Fibroblast of lung (primary cell): ENCODE measurements at places on chromosomes 6 and 20. TPM values are rescaled to one million over a fixed set of nuclear protein-coding genes. Genes with fewer than 3 reads are reported as not detected.
A peak's percentile ranks its signal among the peaks of the same experiment; 100 is the strongest.

Gene IL17A
- total RNA-seq: not detected in 2 replicates

Gene CDSN
- total RNA-seq: not detected in 2 replicates

Gene PHF1
- 24.4 and 28.9 TPM in 2 replicates for total RNA-seq

Gene GSTA3
- not detected in 2 replicates for total RNA-seq

DNA sequence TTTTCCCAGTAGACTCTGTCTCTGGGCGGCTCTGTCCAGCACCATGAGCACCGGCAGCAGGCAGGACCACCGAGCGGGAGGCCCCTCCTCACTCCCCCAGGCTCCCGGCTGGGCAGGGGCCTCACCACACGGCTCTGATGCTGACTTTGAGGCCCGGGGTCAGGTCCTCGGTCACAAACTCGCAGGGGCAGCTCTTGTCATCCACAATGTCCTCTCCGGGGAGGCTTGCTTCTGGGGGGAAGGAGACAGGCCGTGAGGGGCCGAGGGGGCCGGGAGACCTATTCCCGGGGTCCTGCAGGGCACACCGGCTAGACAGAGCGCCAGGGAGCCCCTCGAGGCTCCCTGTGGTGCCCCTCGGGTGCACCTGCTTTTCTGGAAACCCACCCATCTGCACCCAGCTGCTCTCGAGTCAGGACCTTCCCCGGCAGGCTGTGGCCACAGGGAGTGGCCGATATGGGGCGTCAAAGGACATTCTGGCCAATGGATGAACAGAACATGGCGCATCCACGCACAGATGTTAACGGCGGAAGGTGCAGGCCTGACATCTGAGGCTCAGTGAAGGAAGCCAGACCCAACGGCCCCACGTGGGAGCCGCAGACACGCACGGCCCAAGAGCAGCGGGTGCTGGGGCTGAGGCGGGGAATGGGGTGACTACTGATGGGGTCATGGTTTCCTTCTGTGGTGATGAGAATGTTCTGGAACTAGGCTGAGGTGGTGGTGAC is 53.0 kb upstream of the CHRNA4 start:
- no peak for DNase-seq

- no peak for DNase-seq
Measured at GRCh38 chr6:157434349-157435033, 53.5 kb downstream of the ZDHHC14 start.

DNA sequence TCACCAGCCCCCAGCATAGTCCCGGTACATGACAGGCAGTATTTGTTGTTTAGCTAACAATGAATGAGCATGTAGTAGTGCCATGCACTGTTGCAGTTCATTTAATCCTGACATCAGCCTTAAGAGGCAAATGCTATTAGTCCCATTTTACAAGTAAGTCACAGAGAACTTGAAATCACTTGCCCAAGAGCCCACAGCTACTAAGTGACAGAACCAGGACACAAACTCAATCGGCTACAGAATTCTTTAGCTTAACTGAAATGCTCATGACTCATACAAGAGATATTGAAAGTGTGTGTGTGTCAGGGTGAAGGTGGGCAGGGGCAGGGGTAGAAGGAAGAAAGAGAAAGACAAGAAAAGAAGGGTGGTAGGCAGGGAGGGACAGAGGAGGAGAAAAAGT is 52.7 kb downstream of the UNC5CL start:
- DNase-seq: no peak

DNA sequence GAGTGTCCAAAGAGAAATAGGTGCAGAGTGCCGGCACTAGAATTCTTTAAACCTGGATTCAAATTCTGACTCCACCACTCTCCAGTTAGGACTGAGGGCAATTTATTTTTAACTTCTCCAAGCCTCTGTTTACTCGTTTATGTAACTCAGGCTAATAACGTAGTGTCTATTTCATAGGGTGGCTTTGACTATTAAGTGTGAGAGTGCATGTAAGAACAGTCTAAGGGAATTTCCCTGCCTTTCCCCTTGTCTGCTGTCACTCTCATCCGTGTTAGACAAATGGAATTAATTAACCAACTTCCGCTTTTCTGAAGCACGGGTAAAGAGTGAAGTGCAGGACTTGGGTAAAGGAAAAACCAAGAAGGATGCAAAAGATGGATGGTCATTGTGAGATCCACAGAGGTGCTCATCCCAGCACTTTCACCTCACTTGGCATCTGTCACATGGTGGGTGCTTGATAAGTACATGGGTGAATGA is 4.1 kb upstream of the ZKSCAN8 start:
- peak; percentile 29 for DNase-seq

DNA sequence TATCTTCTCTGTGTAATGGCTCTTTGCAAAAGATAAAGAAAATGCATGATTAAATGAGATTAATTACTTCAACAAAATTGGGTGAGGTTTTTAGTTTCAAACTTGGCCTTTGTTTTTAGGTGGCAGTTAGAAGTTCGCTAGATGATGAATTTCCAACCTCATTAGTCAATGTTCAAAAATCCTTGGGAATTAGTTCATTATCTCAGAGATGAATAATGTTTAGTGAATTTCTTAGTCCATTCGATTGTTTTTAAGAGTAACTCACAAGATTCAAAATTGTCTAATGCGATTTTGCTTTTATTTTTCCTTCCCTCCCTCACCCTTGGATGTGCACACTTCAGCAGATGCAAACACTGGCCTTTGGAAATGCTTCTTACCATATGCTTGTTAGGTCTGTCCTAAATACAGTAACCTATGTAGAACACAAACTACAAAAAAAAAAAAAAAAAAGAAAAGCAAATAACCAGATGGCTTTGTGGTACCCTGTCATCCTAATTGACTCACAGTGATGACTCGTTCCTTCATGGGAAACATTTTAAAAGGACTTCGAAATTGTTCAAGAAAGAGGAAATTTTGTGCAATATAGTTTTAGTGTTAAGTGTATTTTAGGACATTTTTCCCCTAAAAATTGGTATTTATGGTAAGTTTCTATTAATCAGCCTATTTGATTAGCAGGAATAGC is 66.7 kb downstream of the FAM229B start:
- peak; percentile 62 for DNase-seq

DNA sequence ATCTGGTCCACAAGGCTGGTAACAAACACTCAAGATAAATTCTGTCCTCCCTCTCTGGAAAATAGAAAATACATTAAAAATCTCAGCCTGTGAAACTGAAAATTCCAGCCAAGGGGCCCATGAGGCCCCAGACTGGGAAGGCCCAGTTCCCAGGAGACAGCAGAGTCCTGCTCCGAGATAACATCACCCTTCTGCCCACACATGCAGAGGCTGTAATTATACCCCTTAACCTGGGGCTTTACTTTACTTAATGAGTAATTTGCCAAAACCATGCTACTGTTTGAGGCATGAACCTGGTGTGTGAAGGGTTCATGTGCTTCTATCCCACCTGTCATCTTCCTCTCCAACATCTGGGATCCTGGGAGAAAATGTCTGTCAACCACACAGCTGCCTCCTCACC is 398.9 kb upstream of the SULF2 start:
- no peak for DNase-seq

DNA sequence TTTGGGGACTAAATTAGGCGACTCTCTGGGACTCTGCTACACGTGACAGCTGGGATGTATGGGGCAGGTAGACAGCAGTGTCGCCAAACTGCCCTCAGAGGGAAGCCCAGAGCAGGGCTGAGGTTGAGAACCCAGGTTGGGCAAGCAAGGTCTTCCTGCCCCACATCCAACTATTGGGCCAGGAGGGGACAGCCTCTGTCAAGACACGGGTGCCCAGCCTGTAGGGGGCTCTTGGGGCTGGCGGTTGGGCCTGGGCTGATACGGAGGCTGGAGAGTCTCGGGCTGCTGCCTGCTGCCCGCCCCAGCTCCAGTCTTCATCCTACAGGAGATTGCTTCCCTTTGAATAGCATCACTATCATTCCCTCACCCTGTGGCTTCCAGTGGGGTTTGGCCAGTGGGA is 33.3 kb downstream of the CPNE5 start:
- DNase-seq: no peak

- DNase-seq: no peak
Measured at GRCh38 chr20:44981736-44982406, 15.6 kb downstream of the STK4 start.

DNA sequence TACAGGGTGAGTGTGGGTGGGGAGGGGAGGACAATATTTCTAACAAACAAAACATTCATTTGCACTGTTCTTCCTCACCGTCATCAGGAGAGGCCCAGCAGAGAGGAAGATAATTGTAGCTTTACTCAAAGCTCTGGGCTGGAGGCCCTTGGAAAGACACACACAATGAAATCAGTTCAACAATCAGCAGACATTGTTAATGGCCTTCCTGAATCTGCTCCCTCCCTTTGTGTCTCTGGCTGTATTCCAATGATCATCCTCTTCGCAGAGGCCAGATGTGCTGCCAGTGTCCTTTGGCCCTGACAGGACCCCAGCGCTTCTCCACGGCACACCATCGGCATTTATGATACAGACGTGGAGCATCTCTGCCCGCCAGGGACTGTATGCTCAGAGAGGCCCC is 44.6 kb upstream of the LRFN2 start:
- DNase-seq: no peak

GRCh38 chr6:26311012-26311384 is 54.0 kb upstream of the BTN3A2 start:
- DNase-seq: peak; percentile 60

DNA sequence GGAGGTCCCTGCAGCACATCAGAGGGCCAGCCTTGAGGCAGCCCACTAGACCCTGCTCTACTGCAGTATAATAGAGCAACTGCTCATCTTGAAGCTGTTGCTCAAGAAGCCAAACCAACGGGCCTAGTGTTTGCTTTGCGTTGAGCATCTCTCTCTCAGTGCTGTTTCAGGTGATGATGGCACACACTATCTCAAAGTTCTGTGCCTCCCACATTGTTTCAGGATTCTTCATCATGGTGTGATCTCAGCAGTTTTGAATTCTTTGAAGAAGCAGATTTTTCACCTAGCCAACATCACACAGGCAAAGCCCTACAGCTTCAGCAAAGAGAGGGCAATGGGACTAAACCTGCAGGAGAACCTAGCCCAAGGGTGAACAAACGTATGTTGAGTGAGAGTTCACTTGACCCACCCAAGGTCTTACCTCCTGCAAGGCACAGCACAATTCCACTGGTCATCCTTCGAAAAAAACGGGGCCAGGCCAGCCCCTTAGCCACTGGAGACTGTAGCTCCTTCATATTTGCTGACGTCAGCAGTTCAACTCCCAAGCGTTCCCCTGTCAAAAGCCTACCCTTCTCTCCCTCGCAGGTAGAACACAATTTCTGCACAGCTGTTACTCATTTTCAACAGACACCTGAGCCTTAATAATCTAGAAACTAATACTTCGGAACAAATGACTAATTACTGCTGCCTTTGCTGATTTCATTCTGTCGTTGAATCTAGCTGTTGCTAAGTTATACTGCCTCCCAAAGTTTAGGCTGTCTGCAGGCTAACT is 15.8 kb downstream of the MYB start:
- DNase-seq: no peak

- DNase-seq: peak; percentile 27
Measured at GRCh38 chr6:101114703-101115102, 233.6 kb upstream of the ASCC3 start.

GRCh38 chr6:155578251-155578650 is 122.6 kb upstream of the NOX3 start:
- DNase-seq: peak; percentile 10

DNA sequence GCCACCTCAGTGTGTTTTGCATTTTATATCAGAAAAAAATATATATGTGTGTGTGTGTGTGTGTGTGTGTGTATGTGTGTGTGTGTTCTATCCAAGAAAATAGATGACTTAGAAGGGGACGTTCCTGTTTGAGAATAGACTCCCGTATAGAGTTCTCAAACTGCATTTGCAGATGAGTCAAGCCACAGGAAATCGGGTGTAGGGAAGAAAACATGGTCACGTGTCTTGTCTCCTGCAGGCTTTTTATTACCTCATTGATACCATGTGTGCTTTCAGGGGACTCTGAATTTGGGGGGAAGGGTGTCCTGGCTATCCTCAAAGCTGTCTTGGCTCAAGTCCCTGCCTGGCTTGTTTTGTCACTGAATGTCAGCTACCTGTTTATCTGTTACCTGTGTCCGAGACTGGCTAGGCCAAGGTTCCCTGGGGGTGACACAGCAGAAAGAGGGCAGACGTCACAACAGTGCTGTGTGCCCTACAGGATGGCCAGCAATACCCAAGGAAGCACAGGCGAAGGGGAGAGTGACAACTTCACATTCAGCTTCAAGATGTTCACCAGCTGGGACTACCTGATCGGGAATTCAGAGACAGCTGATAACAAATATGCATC is 55.7 kb upstream of the NOP56 start:
- no peak for DNase-seq

DNA sequence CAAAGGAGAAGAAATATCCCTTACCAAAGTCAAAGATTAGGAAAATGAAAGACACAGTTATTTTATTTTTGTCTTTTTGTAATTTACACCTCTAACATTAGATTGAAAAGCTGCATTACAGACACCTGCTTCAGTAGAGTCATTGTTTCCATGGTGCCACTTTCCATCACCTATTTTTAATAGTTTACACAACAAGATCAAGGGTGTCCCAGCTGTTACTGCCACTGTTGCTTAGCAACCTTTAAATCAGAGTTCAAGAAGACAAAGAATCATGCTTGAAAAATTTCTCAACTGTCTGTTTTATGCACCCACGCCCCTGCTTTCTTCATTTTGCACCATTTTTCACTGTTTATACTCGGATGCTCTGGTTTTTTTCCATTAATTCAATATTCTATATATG is 668.2 kb upstream of the GJE1 start:
- DNase-seq: peak; percentile 78
